Mesenchymal stem cell (in vitro differentiated cells and primary cell): ENCODE measurements at places on chromosomes 2 and 18.
A peak's percentile ranks its signal among the peaks of the same experiment; 100 is the strongest.

GRCh38 chr2:45497355-45497754 lies 113.7 kb downstream of the SRBD1 start:
- DNase-seq = no peak

DNA sequence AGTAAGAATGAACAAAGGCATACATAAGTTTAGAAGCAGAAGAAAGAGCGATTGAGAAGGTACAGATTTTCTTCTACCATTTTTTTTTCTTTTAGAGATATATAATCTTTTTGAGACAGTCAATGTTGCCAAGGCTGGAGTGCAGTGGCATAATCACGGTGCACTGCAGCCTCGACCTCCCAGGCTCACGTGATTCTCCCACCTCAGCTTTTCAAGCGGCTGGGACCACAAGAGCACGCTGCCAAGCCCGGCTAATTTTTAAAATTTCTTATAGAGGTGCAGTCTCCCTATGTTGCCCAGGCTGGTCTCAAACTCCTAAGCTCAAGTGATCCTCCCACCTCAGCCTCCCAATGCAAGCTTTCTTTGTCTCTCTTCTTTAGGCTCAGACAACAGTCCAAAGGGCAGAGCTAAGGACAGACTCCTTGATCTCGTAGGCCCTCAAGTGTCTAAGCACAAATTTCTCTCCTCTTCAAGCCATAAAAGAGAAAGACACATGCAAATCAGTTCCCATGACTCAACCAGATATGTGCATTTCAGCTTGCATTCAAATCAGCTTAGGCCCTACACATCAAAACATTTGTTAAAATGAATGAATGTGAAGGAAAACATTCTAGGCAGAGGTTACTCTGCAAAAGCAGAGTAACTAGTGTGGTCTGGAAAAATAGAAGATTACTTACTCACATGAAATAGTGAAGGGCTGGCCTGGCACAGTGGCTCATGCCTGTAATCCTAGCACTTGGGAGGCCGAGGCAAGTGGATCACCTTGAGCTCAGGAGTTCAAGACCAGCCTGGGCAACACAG lies 18.0 kb downstream of the ITSN2 start:
- DNase-seq = peak; percentile 48

GRCh38 chr2:5546181-5546580 lies 146.0 kb upstream of the SOX11 start:
- no peak for DNase-seq

DNA sequence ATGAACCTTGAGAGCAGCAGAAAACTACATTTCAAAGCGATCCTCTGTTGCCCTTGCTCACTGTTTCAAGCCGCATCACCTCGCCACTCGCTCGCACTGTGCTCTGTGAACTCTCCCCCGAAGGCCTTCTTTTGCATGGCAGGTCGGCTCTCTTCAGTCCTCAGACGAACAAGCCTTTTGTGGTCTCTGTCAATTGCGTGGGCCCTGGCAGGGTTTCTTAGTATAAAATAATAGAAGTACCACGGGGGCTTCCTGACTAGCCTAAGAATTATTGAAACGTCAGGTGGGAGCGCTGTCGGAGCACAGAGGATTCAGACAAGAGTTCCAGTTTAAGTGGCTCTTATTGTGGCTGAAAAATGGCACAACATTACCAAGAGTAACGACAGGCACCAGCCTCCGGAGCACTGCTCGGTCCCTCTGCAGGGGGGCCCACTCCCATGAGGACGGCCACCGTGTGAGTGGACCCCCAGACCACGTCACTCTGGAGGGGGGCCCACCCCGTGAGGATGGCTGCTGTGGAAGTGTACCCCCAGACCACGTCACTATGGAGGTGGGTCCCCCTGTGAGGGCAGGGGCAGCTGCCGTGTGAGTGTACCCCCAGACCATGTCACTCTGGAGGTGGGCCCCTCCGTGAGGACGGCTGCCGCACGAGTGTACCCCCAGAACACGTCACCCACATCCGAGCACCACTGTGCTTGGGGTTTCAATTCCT lies 237.7 kb downstream of the HDAC4 start:
- no peak for DNase-seq

GRCh38 chr2:79005216-79005615 lies 20.3 kb upstream of the REG3G start:
- no peak for DNase-seq

DNA sequence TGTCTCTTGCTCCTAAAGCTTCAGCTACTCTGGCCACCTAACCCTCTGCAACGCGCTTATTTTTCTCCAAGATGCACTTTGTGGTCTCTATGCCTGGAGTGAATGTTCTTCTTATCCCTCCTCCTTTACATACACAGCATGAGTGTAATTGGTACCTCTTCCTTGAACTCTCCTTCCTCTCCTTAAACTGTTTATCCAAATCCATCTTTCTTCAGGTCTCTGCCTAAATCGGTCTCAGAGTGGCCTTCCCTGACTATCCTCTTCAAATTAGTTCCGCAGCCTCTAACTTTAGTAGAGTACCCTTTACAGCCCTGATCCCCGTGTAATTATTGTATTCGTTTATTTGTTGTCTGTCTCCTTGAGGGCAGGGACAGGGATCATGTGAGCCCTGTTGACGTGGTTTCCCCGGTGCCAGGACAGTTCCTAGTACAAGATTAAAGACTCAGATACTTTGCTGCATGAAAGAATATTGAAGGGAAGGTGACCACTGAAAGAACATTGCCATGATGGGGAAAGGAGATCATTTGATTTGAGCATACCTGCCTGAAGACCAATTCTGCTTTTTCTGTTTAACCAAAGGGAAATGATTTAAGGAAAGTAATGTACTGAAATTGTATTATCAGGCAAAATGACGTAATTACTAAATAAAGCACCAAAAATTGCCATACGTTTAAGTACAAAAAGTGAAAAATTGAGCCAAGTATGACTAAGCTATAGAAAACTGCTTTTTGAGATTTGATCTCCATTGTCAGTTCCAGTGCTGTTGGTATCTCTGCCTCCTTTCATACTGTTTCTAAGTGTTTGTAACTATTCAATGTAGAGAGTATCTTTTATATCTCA lies 1.2 kb downstream of the CNOT9 start:
- peak; percentile 90 for DNase-seq

DNA sequence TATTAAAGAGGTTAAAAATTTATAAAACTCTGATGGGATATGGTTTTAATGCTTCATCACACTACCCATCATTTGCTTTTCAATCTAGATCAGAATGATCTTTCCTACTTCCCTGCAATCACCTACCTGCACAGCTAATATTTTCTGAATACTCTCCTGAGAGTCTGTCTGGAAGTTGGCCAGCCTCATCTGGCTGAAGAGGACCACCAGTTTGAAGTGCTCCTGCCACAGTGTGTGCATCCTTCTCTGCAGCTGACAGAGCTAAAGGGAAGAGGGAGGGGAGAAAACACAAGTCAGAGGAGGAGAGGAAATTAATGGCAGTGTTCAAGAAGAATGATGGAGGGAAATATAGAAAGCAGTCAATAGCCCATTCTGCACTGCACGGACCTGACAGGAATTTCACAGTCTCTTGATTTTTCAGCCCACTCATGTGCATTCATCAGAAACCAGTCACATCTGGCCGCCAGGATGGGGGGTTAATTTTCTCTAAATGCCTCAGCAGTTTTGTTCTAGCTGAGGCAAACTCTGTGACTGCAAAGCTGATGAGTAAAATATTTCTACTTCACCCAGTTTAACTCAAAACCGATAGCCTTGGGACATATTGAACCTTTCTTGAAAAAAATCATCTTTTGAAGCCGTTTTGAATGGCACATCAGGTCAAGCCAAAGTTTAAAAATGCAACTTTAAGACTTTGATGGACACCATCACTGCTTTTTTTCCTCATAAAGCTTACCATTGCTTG lies 201.8 kb upstream of the KLHL14 start:
- peak; percentile 18 for DNase-seq

DNA sequence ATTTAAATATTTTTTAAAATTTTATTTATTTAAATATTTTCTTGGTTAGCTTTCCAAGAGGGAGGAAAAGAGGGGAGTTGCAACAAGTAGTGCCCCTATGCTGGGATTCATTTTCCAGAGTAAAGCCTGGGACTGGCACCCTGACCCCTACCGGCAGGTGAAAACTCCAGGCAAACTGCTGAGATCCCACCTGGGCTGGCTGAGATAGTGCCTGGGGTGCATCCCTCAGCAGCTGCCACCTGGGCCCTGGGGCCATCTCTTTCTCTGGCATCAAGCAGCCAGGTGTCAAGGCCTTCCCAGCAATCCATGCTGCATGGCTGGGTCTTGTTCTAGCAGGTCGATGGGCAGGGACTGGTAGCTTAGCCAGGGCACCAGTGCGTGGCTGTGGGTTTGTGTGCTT lies 6.6 kb downstream of the SIX2 start:
- DNase-seq = no peak

DNA sequence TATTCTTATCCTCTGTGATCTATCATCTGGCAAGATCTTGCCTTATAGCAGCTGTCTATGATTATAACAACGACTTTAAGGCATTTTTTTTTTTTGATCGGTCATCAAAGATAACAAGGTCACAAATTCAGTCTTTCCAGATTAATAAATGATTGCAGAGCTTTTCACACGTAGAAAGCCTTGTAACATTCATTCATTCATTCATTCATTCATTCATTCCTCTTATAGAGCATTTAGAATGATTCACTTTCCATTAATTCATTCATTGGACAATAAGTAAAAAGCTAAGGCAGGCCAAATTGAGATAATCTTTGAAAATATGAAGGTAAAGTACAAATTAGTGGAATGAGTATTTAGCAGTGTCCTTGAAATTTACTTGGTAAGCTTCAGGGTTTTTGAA lies 223.7 kb downstream of the NUP35 start:
- DNase-seq = no peak

DNA sequence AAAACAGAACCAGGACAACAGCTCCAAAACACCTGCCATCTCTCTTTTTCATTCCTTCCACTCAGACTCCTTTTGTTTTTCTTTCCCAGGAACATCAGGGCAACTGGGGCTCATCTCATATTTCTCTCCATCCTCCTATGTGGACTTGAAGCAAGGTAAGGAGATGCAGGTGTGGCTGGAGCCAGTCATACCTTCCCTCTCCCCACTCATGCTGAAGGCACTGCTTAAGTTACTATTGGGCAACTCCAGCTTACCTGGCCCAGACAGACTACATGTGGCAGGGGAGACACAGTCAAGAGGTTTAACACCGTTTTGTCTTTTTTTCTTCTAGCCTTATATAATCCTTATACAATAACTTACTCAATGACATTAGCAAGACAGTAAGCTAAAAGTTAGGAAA lies 38.4 kb downstream of the LAMA1 start:
- DNase-seq = no peak

- no peak for DNase-seq
Observed at GRCh38 chr2:163659224-163659623, 76.6 kb downstream of the FIGN start.

DNA sequence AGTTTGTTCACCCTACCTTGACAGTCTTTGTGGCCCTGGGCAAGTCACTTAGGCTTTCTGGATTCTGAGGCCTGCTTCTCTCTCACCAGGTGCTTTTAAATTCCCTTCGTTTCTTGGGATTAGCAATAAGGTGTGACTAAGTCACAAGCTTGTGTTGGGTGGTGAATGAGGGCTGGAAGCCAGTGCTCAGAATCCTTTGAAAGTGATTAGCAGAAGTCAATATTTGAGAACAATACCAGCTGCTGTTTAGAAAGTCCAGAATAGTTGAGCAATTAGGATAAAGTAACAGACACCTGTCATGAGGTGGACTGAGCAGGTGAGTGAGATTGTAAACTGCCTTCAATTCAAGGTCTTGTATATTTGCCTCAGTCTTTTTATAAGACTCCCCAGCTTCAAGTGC lies 19.3 kb upstream of the MGAT5 start:
- no peak for DNase-seq

- DNase-seq = no peak
Observed at GRCh38 chr2:1793001-1793867, 48.9 kb upstream of the PXDN start.

GRCh38 chr2:138767101-138767500 lies 13.1 kb downstream of the NXPH2 start:
- no peak for DNase-seq

- DNase-seq = peak; percentile 17
Observed at GRCh38 chr2:127414638-127415592, 3.3 kb upstream of the PROC start.

- no peak for DNase-seq
Observed at GRCh38 chr2:70360661-70361270, 58.9 kb upstream of the FAM136A start.

DNA sequence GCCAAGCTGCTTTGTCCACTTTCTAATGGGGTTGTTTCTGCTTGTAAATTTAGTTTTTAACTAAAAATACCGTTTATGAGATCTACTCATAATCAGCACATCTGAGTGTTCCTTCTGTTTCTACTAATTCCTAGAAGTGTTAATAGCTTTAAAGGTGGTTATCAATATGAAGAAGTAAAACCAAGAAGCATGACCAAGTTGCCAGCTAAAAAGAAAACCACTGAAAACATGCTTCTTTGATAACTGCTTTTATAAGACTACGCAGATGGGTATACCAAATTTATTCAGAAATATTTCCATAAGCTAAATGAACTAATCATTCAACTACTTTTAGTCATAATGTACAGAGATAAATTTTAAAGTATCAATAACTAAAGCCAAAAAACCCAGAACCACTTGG lies 101.8 kb downstream of the C2orf74 start:
- DNase-seq = no peak

- DNase-seq = peak; percentile 24
Observed at GRCh38 chr2:22282220-22282619, 1102.8 kb upstream of the KLHL29 start.

GRCh38 chr18:70036771-70037347 lies 89.2 kb upstream of the CD226 start:
- DNase-seq = no peak

DNA sequence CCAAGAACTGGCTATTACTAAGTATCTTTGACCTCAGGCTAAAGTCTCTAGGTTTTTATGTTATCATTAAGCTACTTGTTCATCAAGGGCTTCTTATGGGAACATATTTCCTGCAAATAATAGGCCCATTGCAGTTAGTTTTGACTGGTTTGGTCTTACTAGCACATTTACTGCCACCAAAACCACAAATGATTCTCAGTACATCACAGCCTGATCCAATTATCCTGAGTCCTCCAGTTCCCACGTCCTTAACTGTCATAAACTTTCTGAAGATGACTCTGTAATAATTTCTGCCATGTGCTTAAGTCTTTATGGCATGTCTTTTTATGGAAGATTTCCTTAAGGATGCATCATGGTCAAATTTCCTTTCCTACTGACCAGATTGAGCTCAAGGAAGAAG lies 123.3 kb upstream of the TANK start:
- DNase-seq = no peak

- no peak for DNase-seq
Observed at GRCh38 chr18:32870611-32871010, 97.8 kb upstream of the KLHL14 start.

GRCh38 chr2:134917888-134918525 lies 615 bp upstream of the CCNT2 start:
- DNase-seq = peak; percentile 96
